ENCODE measurements at places on chromosomes 2 and 18.

DNA sequence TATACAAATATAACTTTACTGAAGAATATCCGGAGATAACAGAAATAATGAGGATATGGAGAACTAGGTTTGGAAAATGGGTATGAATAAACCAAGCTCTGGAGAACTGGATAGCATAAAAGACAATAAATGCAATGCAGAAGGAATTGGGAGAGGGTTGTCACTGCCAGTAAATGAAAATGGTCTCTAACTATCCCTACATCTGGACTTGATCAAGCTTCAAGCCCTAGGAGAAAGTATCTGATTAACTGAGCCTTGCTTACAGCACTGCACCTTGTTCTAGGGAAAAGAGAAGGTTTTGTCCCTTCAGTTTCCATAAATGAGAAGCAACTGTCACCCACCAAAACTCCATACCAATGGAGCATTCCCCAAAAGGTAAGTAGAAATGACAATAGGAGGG, 514.6 kb upstream of the ZEB2 start:
- no peak for DNase-seq

- no peak for DNase-seq
Observed at GRCh38 chr2:191571163-191571769, 106.7 kb upstream of the NABP1 start.

- no peak for DNase-seq
Observed at GRCh38 chr2:58803192-58803591, 562.1 kb upstream of the FANCL start.

DNA sequence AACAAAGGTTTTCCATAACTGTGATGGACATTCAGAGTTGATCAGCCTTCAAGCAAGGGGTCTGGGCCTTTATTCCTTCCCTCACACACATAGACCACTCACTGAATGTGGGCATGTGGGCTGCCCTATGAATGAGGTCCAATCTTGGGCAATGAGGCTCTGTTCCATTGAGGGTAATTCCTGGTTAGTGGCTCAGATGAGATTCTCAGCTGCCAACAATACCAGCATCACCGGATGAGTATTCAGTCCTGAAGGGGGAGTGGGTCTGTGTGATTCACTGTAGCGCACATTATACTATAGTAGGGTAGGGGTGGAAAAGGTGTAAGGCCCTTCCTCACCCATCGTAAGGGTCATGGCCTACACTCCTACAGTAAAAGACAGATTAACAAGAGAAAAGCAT, 9.9 kb upstream of the PARD3B start:
- DNase-seq = no peak

DNA sequence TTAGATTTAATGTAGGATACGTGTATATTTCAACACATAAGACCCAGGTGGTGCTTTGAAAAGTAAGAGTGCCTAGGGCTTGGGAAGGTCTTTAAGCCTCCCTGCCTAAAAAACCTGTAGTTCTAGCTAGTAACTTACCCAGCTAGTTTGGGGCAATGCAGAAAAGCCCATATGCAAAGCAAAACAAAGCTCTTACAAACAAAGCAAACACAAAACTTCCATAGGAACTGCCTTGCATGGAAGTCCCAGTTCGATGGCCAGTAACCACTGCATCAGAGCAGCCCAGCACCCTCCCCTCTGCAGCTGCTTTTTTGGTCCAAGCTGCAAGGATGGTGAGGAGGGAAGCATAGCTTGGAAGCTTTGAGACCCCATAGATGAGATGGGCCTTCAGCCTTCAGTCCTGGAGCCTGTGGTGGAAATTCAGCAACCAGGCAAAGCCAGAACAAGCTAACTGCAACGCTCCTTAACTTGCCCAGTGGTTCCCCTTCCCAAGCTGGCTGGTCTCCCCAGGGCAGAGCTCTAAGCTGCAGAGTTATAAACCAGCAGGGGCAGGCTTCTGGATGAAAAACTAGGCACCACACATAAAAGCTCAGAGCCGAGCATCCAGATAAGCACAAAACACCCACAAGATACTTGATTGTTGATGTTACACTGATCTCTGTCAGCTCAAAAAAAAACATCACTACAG, 16.2 kb downstream of the C2orf76 start:
- DNase-seq = no peak

GRCh38 chr2:23506531-23507266, 121.7 kb downstream of the KLHL29 start:
- no peak for DNase-seq

GRCh38 chr2:159449504-159450124, 163.1 kb upstream of the WDSUB1 start:
- no peak for DNase-seq

DNA sequence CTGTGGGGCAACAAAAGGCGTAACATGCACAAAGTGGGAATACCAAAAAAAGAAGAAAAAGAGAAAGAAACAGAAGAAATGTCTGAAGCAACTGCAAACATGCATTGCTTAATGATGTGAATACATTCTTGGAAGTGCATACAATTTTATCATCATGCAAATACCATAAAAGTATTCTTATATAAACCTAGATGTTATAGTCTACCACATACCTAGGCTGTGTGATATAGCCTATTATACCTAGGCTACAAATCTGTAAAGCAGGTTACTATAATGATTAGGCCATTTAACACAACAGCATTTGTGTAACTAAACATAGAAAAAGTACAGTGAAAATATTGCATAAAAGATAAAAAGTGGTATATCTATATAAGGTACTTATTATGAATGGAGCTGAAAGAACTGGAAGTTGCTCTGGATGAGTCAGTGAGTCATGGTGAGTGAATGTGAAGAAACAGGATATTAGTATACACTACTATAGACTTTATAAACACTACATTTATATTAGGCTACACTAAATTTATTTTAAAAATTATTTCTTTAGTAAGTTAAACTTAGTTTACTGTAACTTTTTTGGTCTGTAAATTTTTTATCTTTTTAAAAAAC, 319.4 kb upstream of the KCNH7 start:
- no peak for DNase-seq

- no peak for DNase-seq
Observed at GRCh38 chr2:216803791-216804190, 56.1 kb downstream of the TNP1 start.

DNA sequence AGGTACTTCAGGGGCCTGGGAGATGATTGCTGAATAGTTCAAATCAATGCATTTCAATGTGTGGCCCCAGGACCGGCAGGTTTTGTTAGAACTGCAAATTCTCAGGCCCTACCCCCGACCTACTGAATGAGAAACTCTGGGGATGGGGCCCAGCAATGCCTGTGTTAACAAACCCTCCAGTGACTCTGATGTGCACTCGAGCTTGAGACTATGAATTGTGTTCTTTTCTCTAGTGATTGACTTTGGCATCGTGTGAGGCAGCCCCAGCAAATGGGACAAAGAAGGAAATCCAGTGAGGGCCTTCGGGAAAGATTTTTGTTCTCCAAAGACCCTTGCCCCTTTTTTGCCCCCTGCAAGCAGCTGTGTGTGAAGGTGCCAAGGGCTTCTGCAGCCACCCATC, 22.4 kb downstream of the ALK start:
- DNase-seq = no peak

DNA sequence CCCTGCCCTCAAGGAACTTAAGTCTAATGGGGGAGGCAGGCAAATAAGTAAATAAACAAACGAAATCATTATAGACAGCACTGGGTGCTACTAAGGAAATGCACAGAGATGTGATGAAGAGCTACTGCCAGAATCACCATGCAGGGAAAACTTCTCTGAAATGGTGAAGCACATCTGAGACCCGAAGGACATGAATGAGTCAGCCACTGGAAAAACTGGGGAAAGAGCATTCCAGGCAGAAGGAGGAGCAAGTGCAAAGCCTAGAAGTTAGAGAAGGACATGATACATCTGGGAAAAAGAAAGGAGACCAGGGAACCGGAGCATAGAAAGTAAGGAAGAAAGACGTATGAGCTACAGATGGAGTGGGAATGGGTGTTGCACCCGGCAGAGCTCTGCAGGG, 56.8 kb downstream of the TGFA start:
- DNase-seq = no peak

DNA sequence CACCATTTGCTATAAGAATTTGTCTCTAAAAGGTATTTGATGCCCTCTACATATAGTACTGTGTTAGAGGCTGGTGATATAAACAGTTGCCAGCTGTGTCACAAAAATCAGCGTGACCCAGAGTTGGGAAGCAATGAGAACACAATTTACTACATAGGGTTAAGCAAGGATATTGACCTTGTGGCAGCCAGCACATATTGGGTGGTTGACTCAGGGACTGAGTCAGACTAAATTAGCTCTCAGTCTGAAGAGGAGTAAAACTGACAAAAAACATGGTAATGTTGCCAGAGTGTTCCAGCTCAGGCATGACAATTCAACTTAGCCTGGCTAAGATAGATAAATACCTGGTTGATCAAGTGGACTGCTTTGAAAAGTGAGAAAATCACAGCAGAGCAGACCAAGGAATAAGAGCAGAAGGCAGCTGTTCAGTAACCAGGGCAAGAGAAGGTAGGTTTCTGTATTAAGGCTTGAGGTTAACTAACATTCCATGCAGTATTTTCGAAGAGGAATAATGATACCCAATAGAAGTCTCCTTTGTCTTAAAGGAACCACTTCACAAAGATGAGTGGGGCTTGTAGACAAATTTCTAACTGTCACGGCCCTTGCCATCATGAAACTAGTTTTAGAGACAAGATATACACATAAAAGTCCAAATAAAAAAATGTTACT, 108.2 kb upstream of the ERBB4 start:
- no peak for DNase-seq

- DNase-seq = no peak
Observed at GRCh38 chr2:176039375-176039774, 37.3 kb upstream of the LNPK start.

DNA sequence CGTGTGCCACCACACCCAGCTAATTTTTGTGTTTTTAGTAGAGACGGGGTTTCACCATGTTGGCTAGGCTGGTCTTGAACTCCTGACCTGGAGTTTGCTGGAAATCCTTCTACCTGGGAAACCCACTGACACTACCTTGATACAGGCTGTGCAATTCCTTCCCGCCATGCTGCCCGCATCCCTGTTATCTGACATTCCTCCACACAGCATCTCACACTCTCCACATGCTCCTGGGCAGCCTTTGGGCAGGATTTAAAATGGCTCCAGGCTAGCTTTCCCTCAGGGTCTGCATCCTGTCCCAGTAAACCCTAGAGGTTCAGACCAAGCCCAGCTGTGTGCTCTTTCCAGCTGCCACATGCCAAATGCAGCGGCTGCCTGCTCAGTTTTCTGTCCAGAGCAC, 319.5 kb upstream of the CXCR4 start:
- no peak for DNase-seq

- no peak for DNase-seq
Observed at GRCh38 chr18:58247363-58247834, 203.4 kb downstream of the NEDD4L start.

- DNase-seq = no peak
Observed at GRCh38 chr2:191626497-191627151, 51.3 kb upstream of the NABP1 start.

DNA sequence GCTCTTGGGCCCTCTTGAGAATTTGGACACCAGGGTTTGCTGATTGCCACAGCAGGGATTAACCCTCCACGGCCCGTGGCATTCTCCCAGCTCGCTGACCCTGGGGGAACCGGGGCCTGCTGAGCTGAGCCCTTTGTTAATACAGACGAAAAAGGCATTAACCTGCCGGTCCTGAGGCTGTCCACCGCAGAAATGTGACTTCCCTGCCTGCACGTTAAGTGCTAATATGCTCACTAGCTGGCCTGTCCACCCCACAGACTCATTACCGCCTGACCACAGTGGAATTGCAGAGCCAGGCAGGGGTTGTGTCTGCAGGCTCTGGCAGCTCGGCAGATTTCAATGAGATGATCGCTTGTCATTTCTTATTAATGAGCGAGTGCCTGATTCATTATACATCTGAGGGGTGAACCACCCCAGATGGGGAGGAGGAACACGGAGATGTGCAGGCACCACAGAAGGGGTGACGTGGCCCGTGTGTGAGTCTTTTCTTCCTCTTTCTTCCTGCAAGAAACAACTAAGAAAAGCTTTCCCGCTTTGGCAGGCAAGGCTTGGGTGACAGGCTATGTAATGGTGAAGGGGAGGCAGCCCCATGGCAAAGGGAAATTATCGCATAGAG, 126.0 kb downstream of the GLI2 start:
- no peak for DNase-seq

- DNase-seq = no peak
Observed at GRCh38 chr2:190636361-190636760, 12.5 kb upstream of the NAB1 start.

DNA sequence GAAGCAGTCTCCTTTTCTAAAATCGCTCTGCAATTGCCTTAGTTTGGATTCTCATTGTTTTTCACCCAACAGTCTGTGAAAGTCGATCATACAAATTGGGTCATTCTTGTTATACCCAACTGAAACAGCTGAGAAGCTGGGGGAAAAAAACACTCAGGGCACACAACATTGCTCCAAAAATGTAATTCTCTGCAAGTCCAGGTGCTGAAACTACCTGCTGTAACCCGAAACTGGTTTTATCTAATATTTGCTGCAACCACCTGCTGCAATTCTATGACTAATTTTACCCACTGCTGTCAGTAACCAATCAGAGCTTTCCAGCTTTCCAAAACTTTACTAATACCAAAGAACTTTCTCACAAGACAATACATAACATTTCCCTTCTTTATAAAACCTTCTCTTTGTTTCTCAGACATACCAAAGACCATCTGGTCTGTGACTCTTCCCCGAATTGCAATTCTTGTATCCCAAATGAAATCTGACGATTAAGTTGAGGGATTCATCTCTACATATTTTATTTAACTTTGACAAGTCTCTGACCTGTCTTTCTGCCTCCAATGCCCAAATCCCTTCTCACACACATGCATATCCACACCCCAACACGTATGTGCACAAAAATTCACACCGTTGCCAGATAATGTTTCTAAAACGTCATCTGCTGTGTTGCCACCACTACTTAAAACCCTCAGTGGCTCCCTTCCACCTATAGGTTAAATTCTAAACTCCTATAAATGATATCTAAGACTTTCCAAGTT, 198.3 kb downstream of the PIEZO2 start:
- DNase-seq = no peak

DNA sequence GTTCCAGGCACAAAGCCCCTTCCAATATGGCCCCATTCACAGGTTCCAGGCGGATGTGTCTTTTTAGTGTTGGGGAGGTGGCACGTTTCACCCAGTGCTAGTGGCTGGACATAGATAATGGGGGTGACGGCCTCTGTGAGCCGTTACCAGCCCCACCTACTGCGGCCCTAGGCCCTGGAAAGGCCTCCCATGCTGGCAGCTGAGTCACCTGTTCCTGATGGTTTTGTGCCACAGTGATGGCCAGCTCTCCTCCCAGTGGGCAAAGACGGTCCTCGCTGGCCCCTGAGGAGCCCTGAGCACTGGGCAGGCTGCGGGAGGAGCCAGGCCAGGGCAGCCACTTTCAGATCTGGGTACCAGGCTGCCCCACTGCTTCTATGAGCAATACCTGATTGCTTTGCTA, 40.0 kb upstream of the GPC1 start:
- no peak for DNase-seq

- no peak for DNase-seq
Observed at GRCh38 chr2:235157746-235158482, 206.1 kb downstream of the SH3BP4 start.

- no peak for DNase-seq
Observed at GRCh38 chr2:174094542-174094941, 129.4 kb upstream of the SP3 start.
